Karpas-422 (cell line): ENCODE measurements at places on chromosomes 6 and 20.

GRCh38 chr6:147991961-147992360 is 350.7 kb upstream of the SASH1 start:
- peak; percentile 78 for DNase-seq

GRCh38 chr6:25972902-25973301 is 10.3 kb downstream of the TRIM38 start:
- DNase-seq, result no peak

DNA sequence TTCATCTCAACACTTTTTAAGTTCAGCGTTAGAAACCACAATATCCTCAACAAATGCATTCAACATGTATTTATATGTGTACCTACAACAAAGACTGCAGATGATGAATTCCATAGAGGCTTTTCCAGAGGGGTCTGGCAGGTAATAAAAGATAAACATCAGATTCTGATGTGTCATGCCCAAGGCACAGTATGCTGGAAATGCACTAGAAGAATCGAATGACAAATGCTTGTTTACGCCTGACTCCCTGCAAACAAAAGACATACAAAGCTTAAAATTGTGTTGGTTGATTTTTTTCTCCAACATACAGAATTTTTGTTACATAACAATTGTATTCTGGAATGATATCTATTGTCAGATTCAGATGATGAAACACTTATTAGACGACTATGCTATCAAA is at the start of gene LGSN:
Gene LGSN (minus strand): TSS at position 45 of the 400 bp plus-strand sequence. CDS start 40 bp downstream, at position 5.
- no peak for DNase-seq

- DNase-seq, result no peak
These were observed 19.4 kb downstream of the SAMD3 start for GRCh38 chr6:130203370-130203769.

GRCh38 chr6:2872423-2873358 is 30.4 kb downstream of the SERPINB9 start:
- DNase-seq, result no peak

DNA sequence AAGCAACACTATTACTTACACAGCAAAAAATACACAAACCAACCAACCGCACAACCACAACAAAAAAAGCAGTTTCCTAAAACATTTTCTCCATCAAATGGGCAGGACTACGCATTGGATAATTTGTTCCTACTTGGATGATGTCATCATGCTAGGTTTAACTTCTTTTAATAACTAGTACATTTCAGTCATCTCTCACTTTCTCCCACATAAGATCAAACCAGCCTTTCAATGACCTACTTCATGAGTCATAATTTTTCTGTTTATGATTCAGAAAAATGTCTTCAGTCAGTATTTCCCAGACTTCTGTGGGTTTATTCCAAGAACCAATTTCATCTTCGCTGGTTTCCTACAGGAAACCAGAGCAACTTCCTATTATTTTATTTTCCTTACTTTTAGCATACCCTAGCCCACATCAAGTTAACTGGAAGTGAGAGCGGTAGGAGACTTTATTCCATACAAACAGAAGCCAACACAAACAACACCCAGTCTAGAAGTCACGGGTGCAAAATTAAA is 134.2 kb downstream of the GMDS start:
- no peak for DNase-seq

DNA sequence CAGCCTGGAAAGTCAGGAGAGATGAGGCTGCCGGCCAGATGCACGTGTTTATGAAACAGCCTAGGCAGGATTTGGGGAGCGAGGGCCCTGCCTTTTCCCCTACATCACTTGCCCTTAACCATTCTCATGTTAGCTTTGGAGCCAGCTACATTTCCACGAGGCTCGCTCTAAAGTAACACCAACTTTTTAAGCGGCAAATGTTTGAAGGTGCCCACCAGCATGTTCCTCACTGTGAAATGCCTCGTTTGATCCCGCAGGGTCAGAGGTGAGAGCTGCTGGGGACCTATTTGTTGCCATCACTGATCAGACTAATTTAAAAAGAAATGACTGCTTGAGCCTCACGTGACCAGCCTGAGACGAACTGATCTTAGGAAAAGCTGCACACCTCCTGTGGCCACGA is 51.6 kb upstream of the DACT2 start:
- DNase-seq, result no peak

DNA sequence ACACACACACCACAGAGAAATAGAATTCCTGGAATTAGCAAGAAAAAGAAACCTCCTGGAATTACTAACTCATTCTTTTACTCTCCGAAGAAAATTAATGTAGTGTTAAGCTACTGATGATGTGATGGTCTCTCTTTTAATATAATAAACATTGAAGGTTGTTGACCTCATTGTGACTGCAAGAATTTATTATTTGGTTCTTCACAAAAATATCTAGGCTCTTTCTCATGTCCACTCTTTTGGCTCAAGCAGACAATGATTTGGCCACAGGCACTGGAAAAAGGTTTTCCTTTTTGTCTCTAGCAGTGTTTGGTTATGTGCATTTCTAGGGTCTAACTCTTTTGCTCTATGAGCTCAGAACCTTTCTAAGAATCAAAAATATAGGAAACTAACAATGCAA is 811.9 kb downstream of the TENT5A start:
- DNase-seq, result no peak

DNA sequence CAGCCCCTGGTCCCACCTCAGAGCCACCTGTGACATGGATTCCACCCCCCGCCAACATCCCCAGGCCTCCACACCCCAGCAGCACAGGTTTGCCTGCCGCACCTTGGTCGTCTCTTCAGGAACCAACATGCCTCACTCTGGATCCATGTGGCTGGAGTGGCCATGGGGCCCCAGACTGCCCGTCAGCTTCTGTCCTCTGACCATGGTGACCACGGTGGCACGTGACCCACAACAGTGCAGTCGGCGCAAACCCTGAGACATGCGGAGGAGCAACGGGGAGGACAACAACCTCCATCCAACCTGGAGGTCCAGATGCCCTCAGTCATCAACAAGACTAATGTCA is 85.6 kb downstream of the ANKRD60 start:
- DNase-seq, result no peak

DNA sequence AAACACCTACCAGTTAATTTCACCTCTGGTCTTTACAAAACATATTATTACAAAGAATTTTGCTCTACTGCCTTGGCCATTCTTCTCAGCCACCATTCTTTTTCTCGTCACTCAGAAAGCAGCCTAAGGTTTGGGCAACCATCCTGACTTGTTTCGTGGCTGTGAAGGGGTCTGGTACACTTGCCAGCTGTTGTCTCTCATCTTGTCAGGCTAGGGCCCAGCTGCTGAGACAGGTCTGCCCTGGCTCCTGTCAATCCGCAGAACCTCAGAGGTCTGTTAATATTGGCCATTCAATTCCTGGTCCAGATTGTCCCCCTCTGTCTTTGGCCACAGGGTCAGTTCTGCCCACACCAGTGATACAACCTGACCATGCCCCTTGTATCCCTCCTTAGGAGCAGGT is 197.7 kb downstream of the UBE3D start:
- DNase-seq, result peak; percentile 6

DNA sequence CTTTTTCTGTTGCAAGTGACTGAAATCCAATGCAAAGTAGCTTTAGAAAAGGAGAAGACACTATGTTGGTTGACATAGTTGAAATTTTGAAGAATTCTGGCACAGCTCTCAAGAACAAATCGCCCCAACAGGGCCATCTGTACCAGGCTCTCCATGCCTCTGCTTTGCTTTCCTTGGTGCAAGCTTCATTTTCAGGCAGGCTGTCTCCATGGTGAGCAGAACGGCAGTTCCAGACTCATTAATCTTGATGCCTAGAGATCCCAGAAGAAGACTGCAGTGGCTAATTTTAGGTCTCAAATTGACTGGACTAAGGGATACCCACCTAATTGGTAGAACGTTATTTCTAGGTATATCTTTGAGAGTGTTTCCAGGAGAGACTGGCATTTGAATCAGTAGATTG is 950.7 kb upstream of the FLRT3 start:
- DNase-seq, result no peak

- no peak for DNase-seq
These were observed 34.8 kb upstream of the NUP153 start for GRCh38 chr6:17741507-17741906.

DNA sequence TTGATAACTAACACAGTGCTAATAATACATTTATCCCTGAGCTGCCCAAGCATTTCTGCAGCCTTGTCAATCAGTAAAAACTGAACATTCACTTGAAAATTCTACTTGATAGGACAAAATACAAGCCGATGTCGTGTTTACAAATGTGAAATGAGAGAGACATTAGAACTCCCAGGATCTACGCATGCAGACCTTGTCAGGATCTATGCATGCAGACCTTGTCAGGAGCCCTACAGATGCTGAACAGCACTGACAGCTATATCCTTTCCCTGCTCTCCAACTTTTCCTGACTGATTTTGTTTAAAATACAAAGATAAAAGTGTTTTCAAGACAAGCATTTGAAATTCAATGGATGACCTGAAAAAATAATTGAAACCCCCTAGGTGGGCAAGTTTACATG is 28.9 kb downstream of the INSM1 start:
- DNase-seq, result no peak

- no peak for DNase-seq
These were observed 53.8 kb downstream of the KCNQ2 start for GRCh38 chr20:63418617-63419016.

DNA sequence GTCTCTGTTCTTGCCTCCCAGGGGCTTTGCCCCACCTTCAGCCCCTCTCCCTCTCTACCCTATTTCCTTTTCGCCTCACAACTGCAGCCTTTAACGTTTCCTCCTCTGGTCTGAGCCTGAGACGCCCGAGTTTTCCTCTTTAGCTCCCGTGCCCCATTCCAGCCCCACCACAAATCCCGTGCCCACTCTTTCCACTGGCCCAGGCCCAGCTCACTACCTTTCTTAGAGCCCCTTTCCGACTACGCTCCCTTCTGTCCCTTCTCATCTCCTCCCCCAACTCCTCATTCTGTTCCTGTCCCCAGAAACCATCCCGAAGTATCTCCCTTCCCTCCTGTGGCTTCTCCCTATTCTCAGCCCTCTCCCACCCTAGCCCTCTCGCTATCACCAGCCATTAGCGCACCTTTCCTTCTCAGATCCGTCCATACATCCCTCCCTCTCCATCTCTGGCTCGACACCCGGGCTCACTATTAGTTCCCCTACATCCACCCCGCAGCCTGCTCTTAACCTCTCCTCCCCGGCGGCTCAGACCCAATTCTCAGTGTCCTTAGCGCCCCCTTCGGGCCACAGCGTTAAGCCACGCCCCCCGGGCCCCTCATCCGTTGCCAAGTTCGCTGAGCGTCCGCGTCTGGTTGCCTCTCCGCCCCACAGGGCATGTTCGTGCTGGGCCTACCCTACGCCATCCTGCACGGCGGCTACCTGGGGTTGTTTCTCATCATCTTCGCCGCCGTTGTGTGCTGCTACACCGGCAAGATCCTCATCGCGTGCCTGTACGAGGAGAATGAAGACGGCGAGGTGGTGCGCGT is 2.7 kb downstream of the SLC32A1 start:
- DNase-seq, result peak; percentile 70

- no peak for DNase-seq
These were observed 2.1 kb upstream of the LAMA5 start for GRCh38 chr20:62368976-62369814.

DNA sequence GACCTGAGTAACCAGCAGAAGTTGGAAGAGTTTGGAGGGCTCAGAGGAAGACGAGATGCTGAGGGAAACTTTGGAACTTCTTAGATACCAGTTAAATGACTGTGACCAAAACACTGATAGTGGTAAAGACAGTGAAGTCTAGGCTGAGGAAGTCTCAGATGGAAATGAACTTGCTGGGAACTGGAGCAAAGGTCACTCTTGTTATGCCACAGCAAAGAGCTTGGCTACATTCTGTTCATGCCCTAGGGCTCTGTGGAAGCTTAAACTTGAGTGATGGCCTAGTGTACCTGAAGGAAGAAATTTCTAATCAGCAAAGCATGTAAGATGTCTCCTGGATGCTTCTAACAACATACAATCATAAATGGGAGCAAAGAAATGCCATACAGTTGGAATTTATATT is 24.7 kb downstream of the WDR27 start:
- DNase-seq, result no peak

GRCh38 chr6:126524811-126525326 is 185.0 kb downstream of the CENPW start:
- DNase-seq, result no peak

DNA sequence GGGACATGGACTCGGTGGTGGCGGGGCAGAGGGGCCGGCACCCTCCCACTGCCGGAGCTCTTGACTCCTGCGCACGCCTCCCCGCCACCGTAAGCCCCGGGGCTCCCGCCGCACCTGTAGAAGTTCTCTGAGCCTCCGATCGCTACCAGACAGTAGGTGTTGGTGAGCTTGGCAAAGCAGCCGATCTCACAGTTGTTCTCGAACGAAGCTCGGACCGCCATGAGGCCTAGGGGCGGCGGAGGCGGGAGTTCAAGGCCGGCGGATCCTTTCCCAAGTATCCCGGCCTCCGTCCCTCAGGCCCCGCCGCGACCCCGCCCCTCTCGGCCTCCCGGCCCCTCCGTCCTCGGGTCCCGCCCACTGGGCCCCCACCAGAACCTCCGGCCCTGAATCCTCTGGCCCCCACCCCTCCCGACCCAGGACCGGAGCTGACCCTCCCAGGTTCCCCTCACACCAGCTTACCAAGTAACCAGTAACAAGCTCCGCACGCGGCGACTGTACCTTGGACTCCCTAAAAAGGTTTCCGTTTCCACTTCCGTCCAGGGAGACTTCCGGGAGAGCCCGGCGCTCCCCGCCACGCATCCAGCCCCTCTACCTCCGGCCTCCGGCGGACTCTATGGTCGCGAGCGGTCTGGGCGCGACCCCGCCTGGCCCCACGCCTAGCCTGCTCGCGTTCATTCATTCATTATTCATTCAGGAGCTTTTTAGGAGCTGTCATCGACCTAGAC is at the start of gene EIF6:
Gene EIF6 (minus strand): TSS at position 506 of the 725 bp plus-strand sequence. CDS start 285 bp downstream, at position 221.
- DNase-seq, result peak; percentile 95

DNA sequence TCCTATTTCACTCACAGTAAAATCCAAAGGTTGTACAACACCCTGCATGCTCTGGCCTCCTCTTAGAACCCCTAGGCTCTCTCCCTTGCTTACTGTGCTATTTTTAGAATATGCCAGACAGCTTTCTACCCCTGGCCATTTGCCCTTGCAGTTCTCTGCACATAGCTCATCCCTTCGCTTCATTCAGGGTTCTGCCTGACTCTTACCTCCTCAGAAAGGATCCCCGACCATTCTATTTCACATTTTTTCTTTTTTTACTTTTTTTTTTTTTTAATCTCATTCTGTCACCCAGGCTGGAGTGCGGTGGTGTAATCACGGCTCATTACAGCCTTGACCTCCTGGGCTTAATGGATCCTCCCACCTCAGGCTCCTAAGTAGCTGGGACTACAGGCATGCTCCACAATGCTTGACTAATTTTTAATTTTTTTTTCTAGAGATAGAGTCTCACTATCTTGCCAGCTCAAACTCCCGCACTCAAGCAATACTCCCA is 33.6 kb downstream of the COMMD7 start:
- DNase-seq, result no peak

- peak; percentile 16 for DNase-seq
These were observed 68.1 kb upstream of the SLC4A11 start for GRCh38 chr20:3307078-3307477.

DNA sequence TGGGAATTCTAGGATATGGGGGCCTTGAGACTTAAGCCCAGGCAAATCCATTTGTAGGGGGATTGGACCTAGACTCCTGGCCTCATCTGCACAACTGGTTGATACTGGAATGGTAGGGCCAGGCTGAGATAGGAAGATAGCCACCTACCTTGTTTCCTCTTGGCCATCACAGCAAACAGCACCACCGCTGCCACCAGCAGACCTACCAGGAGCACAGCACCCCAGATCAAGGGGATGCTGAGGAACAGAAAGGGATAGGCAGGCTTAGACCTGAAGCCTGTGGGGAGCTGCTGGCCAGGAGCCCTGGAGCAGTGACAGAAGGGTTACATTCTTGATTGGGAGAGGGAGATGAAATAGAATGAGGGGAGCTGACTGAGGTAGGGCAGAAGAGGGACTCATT is 3.5 kb downstream of the TREML1 start:
- no peak for DNase-seq
